ENCODE measurements at places on chromosomes 3 and 15.

DNA sequence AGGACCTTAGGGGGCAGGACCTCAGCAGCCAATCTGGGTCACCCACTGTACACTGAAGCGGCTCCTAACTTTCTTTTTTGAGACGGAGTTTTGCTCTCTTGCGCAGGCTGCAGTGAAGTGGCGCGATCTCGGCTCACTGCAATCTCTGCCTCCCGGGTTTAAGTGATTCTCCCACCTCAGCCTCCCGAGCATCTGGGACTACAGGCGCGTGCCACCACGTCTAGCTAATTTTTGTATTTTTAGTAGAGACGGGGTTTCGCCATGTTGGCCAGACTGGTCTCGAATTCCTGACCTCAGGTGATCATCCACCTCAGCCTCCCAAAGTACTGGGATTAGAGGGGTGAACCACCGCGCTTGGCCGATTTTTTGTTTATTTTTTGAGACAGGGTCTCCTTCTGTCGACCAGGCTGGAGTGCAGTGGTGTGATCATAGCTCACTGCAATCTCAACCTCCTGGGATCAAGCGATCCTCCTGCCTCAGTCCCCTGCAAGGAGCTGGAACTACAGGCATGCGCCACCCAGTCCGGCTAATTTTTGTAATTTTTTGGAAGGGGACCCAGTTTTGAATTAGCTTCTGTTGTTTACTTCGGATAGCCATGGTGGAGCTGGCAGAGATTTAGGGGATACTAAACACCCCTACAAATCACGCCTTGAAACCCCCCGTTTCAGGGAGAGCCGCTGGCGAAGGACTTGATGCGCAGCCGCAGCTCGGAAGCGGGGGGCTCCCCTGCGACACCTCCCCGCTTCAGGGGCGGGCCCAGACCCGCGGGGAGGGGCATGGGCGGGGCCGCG is 1.5 kb upstream of the CLK3 start:
- no peak for DNase-seq

- DNase-seq, result no peak
Measured at GRCh38 chr3:132569580-132569979, 27.5 kb upstream of the ACKR4 start.

GRCh38 chr15:38882221-38882620 is 317.6 kb upstream of the RASGRP1 start:
- no peak for DNase-seq

DNA sequence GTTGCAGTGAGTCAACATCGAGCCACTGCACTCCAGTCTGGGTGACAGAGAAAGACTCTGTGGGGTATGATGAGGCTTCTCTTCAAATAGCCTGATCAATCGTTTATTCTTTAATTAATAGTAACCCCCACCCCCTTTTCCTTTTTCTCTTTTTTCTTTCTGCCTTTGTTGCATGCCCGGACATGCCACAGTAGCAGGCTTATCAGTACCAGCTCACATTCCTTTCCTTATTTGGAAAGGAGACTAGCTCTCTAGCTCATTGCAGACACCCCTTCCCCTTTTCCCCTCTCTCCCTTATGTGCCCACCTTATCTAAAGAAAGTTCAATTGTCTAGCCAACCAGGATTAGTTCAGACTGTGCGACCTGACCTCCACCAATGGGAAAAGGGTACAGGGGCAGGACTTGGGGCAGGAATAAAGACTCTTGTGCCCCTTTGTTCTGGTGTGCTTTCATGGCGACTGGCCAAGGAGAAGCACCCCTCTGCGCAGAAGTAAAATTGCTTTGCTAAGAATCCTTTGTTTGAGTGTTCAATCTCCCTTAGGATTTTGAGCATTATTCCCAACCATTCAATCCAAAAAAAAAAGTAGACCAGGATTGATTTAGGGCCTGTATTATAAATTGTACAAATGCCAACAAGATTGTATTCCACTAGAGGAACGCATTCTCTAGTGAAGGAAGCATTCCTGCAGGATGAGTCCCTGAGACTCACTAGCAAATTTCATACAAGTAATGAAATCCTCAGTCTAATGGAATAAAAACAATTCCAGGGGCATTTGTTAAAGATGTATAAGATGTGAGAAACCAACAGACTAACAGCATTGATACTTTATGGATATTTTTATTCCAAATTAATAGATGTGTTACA is 95.8 kb upstream of the SNRPN start:
- no peak for DNase-seq

DNA sequence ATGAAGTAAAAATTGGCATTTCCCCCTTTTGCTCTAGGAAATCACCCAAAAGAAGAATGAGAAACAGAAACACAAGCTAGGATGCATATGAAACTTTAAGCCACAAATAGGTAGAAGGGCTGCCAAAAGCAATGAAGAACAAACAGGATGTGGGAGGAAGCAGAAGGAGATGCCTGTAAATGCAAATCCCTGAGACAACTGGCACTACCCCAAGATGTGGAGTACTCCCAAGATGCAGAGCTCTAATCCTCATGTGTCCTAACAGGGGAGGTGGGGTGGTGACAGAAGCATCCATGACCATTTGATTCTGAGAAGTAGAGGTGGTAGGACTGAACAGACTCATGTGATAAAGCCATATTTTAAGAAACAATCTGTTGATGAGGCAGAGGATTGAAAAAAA is 31.9 kb upstream of the ZNF280D start:
- DNase-seq, result no peak

GRCh38 chr3:81684751-81685395 is 76.6 kb downstream of the GBE1 start:
- DNase-seq, result no peak

DNA sequence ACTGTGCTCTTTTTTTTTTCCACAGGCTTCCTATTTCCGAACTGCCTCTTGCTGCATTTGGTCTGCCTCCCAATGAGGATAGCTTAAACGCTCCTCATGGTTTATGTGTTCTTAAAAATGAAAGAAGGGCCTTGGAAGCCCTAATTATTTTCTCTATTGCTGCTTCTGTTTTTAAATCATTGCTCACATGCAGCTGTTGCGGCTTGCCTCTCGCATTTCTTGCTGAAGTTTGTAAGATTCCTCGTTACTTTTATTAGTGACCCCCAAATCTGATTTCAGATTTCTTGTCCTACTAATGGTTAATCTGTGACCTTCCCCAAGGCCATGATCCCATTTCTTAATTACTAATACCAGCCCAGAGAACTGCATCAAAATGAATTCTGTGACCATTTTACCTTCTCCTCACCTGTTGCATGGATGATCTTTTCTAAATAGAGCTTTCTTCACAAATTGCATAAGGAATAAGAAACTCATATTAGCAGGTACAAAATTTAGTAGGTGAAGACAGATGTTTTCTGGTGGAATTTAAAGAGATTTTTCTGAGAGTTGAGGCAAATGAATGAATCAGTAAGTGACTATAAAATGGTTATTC is 1.8 kb downstream of the UBE2E1 start:
- DNase-seq, result no peak

- DNase-seq, result no peak
Measured at GRCh38 chr3:193905541-193906396, 230.2 kb upstream of the HES1 start.

DNA sequence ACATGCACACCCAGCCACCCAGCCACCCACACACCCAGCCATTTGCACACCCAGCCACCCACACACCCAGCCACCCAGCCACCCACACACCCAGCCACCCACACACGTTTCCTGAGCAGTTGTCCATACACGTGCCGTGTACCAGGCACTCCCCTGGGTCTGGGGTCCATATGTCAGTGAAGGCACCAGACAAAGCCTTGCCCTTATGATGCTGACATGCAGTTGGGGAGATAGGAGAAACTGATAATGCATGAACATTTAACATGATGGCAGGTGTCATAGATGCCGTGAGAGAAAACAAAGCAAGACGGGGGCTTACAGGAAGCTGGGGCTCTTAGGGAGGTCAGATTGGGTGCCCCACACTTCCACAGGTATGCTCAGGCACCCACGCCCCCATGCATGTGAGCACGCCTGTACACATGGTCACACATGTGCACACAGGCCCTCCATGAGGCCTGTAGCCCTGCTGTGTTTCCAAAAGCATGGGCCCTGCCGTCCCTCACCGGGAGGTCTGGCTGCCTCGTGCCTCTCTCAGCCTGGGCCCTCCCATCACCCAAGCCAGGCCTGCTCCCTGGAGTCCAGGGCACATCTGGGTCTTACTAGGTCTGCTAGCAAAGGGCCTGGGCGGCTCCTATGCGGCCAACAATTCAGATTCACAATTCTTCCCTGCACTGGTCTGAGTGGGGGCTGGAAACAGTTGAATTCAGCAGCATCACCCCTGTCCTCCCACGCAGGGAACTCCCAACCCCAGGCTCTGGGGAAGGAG is 3.6 kb upstream of the DNAJB8 start:
- DNase-seq, result no peak
